Fibroblast of lung (primary cell): ENCODE measurements at places on chromosomes 2 and 18. TPM values are rescaled to one million over a fixed set of nuclear protein-coding genes. Genes with fewer than 3 reads are reported as not detected.

- no peak for DNase-seq
- H3K4me3 ChIP-seq: no peak overlapping the region
- H3K36me3 ChIP-seq: no peaks in the 10 kb centered on the region
- H3K27ac ChIP-seq: no peak overlapping the region
- no peaks in the 10 kb centered on the region for H3K27me3 ChIP-seq
Observed at GRCh38 chr18:27920836-27921235, 256.1 kb downstream of the CDH2 start.

DNA sequence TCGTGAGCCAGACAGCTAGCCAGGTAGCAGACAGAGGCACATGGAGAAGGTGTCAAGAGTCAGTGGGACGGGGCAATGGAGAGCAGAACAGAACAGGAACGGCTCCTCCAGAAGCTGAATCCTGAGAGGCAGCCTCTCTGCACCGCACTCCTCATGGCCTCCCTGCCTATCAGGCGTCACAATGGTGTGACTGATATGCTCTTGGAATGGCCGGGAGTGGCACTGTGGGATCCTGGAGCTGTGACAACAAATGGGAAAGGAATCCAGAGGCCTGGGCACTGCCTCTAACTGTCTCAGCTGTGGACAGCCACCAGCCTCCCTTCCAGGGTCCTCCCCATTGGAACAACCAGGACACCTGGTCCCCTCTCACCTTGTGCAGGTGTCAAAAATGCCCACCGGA lies 89.1 kb upstream of the ID2 start:
- H3K27ac ChIP-seq: no peak overlapping the region
- DNase-seq: no peak
- H3K27me3 ChIP-seq: peaks cover 4% of the 10 kb centered on the region
- H3K36me3 ChIP-seq: no peaks in the 10 kb centered on the region
- no peak overlapping the region for H3K4me3 ChIP-seq

GRCh38 chr2:28623582-28624405 lies 127.8 kb upstream of the PPP1CB start:
- H3K36me3 ChIP-seq: no peaks in the 10 kb centered on the region
- no peak for DNase-seq
- no peaks in the 10 kb centered on the region for H3K27me3 ChIP-seq
- H3K4me3 ChIP-seq: no peak overlapping the region
- H3K27ac ChIP-seq: no peak overlapping the region

DNA sequence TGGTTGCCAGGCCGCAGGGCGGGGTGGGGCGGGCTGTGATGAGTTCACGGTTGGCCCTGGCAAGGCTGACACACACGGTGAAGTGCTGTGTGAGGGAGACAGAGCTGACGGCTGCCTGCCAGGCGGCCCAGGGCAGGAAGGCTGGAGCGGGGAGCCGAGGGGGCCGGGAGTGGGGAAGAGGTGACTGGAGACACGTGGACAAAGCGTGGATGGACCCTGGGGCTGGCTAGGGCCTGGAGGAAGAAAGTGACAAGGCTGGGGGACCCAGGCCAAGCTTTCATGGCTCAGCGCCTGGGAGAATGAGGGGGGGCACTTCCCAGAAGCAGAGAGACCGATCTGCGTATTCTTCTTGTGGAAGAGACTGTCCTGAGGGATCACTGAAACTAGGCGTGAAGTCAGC lies 123.2 kb downstream of the DYSF start:
- H3K27ac ChIP-seq: no peak overlapping the region
- H3K27me3 ChIP-seq: peaks cover 2% of the 10 kb centered on the region
- H3K4me3 ChIP-seq: no peak overlapping the region
- H3K36me3 ChIP-seq: no peaks in the 10 kb centered on the region

DNA sequence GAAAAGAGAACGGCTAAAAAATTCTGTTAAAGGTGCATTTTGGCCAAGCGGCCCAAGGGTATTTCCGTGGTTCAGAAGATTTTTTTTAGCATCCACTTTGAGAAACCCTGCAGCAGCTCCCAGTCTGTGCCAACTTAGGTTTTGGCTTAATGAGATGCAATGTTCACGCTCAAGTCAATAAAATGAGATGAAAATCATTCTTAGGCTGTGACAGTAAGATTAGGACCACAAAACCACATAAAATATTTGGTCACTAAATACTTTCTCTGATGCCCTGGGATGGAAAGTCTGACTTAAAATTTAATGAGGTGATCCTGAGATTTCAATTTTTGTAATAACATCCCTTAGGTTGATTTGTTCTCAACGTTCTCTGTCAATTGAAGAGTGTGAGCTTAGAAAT lies 74.2 kb upstream of the FHL2 start:
- H3K27me3 ChIP-seq: no peaks in the 10 kb centered on the region
- H3K4me3 ChIP-seq: no peak overlapping the region
- no peaks in the 10 kb centered on the region for H3K4me1 ChIP-seq
- H3K36me3 ChIP-seq: no peaks in the 10 kb centered on the region

Gene CCDC74A
- 5.9 and 6.7 TPM in 2 replicates for total RNA-seq

Gene PFN4
- 0.66 and 1.5 TPM in 2 replicates for total RNA-seq

Gene FSIP2
- total RNA-seq: 0.26 and 1.7 TPM in 2 replicates

Gene RAPH1
- 15.4 and 21.1 TPM in 2 replicates for total RNA-seq

Gene FBXO41
- 0.77 and 1.2 TPM in 2 replicates for total RNA-seq

Gene DSC3
- total RNA-seq: under 0.01 and 0.17 TPM in 2 replicates

Gene KCNG2
- total RNA-seq: 6.4 and 10.1 TPM in 2 replicates
